SW480 (cell line): ENCODE measurements at places on chromosomes 1 and 21.

DNA sequence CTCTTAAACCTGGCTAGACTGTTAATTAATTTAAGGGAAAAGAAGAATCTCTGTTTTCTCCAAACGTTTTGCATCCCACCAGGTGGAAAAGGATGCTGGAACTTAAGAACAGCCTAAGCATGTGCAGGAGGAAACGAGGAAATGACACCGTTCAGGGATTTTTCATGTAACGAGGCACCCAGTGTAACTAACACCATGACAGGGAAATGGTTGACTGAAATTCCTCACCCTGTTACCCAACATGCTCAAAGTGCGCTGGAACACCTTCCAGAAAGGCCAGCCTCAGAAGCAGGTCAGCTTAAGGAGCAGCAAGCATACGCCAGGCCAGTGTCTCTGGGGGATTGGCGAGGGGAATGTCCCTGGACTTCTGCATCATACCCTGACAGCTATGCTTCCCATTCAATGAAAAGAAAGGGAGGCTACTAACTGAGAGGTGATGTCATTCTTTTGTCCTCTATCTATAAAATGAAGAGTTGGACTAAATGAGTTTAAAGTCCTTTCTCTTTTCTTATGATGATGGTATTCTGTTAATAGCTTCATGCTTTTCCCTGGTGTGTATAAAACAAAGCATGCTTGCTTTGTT is 21.6 kb downstream of the TNN start:
- no peak for DNase-seq

DNA sequence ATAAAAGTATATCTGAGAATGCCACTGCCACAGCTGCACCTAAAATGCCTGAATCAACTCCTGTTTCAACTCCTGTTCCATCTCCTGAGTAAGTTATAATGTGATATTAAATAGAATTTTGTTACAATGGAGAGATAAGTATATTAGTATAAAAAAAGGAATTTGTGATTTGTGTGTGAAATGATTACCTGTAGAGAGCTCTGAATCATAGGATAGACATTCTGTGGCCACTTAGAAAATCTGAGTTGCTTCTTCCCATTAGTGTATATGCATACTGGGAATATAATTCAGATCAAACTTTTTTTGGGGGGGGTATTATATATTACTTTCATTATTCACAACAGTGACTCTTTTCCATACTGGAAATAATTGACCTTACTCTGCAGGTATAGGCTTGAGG is 52.9 kb downstream of the SUCO start:
- DNase-seq = no peak

- DNase-seq = no peak
Observed at GRCh38 chr21:43328185-43328957, 98.6 kb downstream of the SIK1 start.

- peak; percentile 29 for DNase-seq
Observed at GRCh38 chr1:36223381-36223995, 755 bp upstream of the THRAP3 start.

- no peak for DNase-seq
Observed at GRCh38 chr1:160082926-160083325, 1.6 kb downstream of the KCNJ9 start.
